ENCODE measurements at places on chromosomes 12 and 14.

- no peak for DNase-seq
These were observed 15.1 kb downstream of the PIGH start for GRCh38 chr14:67584978-67585377.

GRCh38 chr12:93025145-93026103 lies 96.3 kb upstream of the EEA1 start:
- DNase-seq, result no peak

GRCh38 chr12:22340143-22340542 lies 5.6 kb upstream of the ST8SIA1 start:
- DNase-seq, result no peak

DNA sequence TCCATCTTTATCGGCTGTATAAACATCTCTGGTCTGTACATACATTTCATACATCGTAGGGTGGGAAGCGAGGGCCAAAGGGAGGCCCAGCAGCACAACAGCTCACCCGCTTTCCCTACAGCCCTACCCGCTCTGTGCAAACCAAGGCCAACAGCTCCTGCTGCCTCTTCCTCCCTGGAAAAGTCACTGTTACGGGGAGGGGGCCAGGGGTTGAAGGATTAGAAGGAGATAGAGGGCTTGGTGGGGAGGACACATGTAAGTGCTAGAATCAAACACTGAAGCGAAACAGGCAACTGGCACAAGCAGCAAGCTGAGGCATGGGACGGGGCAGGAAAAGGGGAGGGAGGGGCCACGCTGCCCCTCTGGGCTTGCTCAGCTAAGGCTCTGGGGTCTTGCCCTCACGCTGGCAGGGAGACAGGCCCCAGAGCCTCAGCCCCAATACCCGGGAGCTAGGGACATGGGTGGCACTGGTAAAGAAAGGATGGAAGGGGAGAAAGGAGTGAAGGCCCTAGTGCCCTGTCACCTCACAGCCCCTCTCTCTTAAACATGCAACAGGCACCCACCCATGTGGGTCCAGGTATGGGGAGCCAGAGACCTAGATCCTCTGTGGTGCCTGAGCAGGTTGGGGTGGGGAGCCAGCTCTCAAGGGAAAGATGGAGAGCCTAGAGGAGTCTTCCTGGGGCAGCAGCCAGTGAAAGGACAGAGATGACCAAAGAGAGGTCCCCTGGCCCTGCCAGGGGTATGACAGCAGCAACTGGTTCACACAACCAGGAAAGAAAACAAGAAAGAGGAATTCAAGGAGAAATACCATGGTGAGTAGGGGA lies 14.4 kb downstream of the SPRYD3 start:
- no peak for DNase-seq

DNA sequence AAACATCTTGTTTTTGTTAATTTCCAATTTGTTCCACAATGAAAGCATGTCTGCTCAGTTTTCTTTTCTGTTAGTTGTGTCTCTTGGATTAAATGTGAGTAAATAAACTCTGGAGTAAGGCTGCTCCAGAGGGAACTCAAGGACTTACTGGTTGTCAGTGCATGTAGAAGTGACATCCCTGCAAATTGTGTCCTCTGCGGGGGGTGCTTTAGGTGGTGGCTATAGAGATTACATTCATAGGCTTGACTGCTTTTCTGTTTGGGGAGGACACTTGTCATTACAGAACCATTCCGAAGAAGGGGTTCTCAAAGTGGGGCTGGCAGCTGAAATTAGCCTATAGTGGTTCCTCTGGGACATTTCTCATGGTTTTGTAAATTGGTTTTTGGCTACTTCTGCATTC lies 8.8 kb downstream of the TMTC2 start:
- DNase-seq, result no peak

GRCh38 chr12:50677858-50678257 lies 86.0 kb upstream of the ATF1 start:
- DNase-seq, result no peak

GRCh38 chr12:28869197-28869596 lies 279.9 kb upstream of the FAR2 start:
- no peak for DNase-seq

GRCh38 chr12:4775936-4776335 lies 55.7 kb downstream of the GALNT8 start:
- DNase-seq, result no peak

DNA sequence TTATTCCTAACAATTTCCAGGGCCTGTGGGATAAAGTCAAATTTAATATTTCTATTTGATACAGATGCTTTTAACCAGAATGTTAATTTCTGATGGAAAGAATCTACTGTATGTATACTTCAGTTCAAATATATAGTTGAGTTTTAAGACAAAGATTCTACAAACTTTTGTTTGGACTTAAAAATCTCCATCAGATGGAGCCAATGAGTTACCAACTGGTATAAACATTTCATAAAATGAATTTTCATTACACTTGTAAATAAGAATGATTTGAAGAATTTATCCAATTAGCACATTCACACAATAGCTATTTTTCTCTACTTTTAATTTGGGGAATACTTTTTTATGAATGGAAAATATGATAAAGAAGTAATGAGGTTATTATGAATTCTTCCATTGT lies 425.2 kb upstream of the MIS18BP1 start:
- no peak for DNase-seq

GRCh38 chr12:11580125-11580751 lies 69.2 kb upstream of the ETV6 start:
- DNase-seq, result no peak

DNA sequence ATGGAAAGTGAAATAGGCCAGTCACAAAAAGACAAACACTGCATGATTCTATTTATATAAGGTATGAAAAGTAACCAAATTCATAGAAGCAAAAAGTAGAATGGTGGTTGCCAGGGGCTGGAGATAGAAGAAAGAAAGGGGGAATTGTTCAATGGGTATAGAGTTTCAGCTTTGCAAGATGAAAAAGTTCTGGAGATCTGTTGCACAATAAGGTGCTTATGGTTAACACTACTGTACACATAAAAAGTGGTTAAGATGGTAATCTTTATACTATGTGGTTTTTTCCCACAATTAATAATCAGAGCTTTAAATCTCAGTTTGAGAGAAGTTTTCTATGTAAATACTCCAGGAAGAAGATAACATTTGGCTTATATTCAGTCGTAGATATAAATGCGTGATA lies 73.4 kb downstream of the SLC38A4 start:
- no peak for DNase-seq

DNA sequence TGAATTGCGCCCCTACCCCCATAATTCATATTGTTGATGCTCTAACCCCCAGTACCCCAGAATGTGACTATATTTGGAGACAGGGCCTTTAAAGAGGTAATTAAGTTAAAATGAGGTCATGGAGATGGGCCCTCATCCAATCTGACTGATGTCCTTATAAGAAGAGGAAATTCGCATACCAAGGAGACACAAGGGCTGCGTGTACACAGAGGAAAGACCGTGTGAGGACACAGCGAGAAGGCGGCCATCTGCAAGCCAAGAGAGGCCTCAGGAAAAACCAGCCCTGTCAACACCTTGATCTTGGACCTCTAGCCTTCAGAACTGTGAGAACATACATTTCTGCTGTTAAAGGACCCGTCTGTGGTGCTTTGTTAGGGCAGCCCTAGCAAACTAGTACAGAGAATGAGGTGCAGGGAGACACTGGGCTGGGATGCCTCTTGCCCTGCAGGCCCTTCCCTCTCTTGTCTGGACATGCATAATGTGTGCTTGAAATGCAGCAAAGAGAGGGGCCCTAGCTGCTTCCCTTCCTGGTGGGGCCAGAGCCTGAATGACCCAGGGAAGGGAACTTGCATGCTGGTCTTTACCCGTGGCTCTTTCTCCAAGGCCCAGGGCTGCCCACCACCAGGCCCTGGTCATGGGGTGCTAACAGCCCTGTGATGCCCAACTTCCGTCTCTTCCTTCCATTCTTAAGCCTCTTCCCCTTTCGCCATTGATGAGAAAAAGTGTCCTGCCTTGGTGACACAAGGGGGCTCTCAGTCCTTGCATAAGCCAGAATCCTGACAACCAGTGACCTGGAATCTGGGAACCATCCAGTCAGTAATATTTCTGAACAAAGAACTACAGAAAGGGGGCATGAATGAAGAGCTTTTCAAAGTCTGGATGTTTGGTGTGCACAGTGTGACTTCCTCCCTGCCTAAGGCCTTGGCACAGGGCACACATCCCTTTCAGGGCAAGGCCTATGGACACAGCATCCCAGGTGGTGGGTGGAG lies 50.0 kb upstream of the GPATCH2L start:
- no peak for DNase-seq

DNA sequence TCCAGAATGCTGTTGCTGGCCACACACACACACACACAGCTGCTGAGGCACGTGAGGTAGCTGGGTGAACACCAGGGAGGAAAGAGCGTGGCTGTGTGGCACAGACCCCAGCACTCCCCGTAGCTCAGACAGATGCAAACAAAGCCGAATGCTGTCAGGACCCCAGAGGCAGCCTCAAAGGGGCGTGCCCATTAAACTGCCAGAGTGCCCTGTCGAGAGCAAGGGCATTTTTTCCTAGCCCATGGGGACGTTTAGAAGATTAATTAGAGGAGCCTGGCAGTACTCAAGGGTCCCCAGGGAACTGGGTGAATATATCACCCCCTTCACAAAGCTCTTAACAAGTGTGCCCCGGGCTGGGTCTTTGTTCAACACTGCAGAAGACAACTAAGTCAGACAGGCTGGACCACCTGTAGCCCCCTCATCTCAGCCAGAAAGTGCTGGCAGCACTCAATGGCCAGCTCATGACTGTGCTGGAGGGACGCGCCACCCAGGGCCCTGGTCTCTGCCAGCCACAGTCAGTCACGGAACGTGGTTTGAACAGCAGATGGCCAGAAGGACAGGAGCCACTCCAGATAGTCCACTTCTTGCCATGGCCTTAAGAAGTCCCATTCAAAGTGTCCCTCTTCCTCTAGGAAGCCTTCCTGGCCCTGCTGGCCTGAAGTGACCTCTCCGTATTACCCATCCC lies 37.5 kb downstream of the TTC7B start:
- no peak for DNase-seq

DNA sequence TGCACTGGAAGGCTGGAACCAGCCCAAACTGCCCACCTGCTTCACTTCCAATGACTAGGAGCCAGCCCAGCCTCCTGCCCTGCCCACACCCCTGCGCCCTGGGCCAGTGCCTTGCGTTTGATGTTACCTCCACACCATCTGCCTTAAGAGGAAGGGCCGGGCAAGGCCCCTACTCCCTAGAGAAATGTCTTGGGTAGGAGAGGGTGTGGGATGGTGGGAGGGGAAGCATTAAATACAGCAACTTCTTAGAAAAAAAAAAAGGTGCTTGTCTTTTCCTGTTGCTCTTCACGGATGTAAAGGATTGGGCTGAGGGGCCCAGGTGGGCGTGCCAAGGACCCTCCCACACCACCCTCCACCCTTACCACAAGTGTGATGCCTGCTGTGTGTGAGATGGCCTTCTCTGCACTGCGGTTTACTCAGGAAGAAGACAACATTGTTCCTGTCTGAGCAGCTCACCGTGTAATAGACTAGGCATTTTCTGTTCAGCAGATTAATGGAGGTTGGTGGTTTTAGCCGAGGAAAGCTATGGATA lies 99.9 kb downstream of the NINJ2 start:
- DNase-seq, result peak; percentile 85

GRCh38 chr14:61168141-61168540 lies 113.0 kb downstream of the TMEM30B start:
- DNase-seq, result no peak

- DNase-seq, result no peak
These were observed 312.8 kb upstream of the MDGA2 start for GRCh38 chr14:47988175-47988574.

DNA sequence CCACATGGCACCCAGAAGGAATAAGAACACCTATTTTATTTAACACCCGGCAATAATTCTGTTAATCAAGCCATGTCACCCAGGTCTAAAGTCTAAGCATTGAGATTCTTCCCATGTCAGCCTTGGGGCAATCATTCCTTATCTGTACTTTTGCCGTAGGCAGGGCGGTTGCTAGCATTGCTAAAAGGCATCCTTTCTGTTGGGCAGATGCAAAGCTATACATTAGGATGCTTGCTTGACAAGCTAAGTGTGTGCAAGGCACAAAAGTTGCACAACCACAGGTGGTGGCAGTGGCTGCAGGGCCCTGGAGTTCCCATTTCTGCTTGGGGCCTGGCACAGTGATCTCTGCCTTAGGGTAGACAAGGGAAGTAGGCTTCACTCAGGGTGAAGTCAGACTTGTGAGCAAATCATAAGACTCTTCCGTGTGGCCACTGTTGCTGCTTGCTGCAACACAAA lies 12.5 kb upstream of the GALNT6 start:
- no peak for DNase-seq

GRCh38 chr12:1795221-1795784 lies 25.1 kb upstream of the LRTM2 start:
- DNase-seq, result no peak

DNA sequence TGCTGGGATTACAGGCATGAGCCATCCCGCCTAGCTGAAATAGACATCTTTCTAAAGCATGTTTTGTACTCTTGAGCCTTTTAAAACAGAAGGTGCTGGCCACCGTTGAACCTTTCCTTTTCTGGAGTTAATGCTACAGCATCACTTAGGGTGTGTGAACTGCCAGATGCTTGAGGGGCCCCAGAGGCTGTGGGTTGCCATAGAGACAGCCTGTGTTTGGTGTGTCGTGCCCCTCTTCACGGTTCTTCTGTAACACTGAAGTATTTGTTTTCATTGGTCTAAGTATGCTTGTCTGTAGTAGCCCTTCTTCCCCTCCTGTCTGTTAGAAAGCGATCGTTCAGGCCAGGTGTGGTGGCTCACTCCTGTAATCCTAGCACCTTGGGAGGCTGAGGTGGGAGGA lies 30.8 kb downstream of the PLEKHG3 start:
- no peak for DNase-seq

GRCh38 chr14:20799892-20800544 lies 2.6 kb downstream of the RNASE1 start:
- DNase-seq, result no peak

- DNase-seq, result no peak
These were observed 78.2 kb downstream of the EPS8 start for GRCh38 chr12:15710860-15711510.

GRCh38 chr12:46209914-46210872 lies 58.6 kb downstream of the SLC38A1 start:
- DNase-seq, result peak; percentile 73

DNA sequence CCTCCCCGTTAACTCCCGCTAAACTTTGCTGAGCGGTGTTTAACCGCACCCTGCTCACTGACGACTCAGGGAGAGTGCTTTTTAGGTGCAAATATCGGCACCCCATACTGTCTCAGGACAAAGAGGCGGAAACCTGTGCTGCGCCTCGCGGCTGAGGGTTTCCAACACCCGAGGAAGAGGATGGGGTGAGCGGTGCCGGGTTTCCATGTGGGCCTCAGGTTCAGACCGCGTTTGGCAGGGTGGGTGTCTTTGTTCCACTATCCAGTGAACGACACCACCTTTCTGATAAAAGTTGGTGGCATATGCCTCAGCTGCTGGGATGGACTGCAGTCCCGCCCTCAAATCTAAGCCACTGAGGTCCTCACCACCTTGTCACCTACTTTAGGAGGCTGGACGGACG lies 3.0 kb downstream of the RFLNA start:
- no peak for DNase-seq

Data from CD8-positive, alpha-beta T cell (primary cell).